Small intestine (tissue), 16 donors: ENCODE measurements at places on chromosomes 11 and 22.
A peak's percentile ranks its signal among the peaks of the same experiment; 100 is the strongest.

- peak; percentile 59 for DNase-seq
- no peak overlapping the region for H3K27ac ChIP-seq
- no peaks in the 10 kb centered on the region for H3K36me3 ChIP-seq
- no peaks in the 10 kb centered on the region for H3K27me3 ChIP-seq
- H3K4me3 ChIP-seq: peak overlapping the region; percentile 54
- peaks cover 38% of the 10 kb centered on the region for H3K4me1 ChIP-seq
These were observed 1.3 kb upstream of the FAM118A start for GRCh38 chr22:45308391-45308956.

- H3K4me3 ChIP-seq: no peak overlapping the region
- H3K4me1 ChIP-seq: no peaks in the 10 kb centered on the region
- H3K36me3 ChIP-seq: no peaks in the 10 kb centered on the region
- no peaks in the 10 kb centered on the region for H3K27me3 ChIP-seq
- no peak overlapping the region for H3K27ac ChIP-seq
These were observed 100.1 kb downstream of the RDX start for GRCh38 chr11:110196241-110196754.

GRCh38 chr11:14179116-14179820, 179.7 kb downstream of the RRAS2 start:
- no peaks in the 10 kb centered on the region for H3K4me1 ChIP-seq
- H3K27ac ChIP-seq: no peak overlapping the region
- no peak for DNase-seq
- no peak overlapping the region for H3K4me3 ChIP-seq

DNA sequence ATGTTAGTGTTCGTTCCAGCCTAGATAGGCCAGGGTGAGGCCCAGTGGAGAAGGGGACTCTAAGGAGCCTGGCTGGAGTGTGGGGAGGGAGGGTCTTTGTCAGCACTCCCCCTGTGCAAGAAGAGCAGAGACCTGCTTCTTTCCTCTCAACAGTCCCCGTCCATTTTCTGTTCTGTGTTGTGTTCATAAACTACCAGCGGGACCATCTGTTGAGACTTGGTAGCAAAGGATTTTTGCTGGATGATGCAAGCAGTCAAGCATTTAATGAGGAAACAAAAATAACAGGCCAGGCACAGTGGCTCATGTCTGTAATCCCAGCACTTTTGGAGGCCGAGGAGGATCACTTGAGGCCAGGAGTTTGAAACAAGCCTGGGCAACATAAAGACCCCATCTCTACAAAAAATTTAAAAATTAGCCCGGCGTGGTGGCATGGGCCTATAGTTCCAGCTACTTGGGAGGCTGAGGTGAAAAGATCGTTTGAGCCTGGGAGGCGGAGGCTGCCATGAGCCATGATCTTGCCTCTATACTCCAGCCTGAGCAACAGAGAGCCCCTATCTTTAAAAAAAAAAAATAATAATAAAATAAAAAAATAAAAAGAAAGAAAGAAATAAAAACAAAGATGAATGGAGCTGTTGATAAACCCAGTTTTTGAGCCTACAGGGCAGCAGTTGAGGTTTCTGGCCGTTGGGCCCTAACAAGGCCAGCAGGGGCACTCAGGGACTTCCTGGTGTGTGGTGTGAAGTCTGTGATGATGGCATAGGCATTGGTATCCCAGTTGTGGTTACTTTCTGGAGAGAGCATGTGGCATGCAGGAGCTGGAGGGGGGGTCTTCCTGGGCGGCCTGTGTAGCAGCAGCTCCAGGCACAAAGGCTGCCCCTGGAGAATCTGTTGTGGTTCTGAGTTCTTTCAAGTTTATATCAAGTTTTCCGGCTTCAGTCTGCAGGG, 1.7 kb upstream of the TXNRD2 start:
- DNase-seq: peak; percentile 42
- H3K27me3 ChIP-seq: no peaks in the 10 kb centered on the region
- peaks cover 30% of the 10 kb centered on the region for H3K4me1 ChIP-seq
- H3K27ac ChIP-seq: peak overlapping the region; percentile 87
- no peak overlapping the region for H3K4me3 ChIP-seq

- H3K27me3 ChIP-seq: no peaks in the 10 kb centered on the region
- peaks cover 23% of the 10 kb centered on the region for H3K36me3 ChIP-seq
- H3K4me1 ChIP-seq: no peaks in the 10 kb centered on the region
- DNase-seq: no peak
- H3K4me3 ChIP-seq: no peak overlapping the region
These were observed 21.8 kb downstream of the NAT10 start for GRCh38 chr11:34126959-34127848.

DNA sequence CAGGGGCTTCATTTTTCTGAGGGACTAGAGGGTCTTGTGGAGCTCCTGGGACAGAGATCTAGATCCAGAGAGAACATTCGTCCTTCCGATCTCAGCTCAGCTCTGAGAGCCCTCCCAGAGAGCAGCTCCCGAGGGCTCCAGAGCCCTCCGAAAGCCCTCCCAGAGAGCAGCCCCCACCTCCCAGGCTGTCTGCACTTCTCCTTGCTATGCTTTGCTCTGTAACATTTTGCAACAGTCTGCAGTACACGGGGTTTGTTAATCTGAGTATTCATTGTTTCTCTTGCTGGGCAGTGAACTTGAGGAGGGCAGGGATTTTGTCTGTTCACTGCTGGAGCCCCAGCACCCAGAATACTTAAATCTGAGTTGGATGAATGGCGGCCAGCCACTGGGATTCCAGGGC, 2.6 kb downstream of the GGA1 start:
- peaks cover 2% of the 10 kb centered on the region for H3K4me1 ChIP-seq
- H3K27me3 ChIP-seq: no peaks in the 10 kb centered on the region
- no peak overlapping the region for H3K4me3 ChIP-seq
- no peak overlapping the region for H3K27ac ChIP-seq
- peaks cover 43% of the 10 kb centered on the region for H3K36me3 ChIP-seq

GRCh38 chr11:2903672-2904011, 18.1 kb upstream of the CDKN1C start:
- H3K4me1 ChIP-seq: peaks cover 4% of the 10 kb centered on the region
- H3K36me3 ChIP-seq: peaks cover 5% of the 10 kb centered on the region
- H3K27ac ChIP-seq: peak overlapping the region; percentile 93
- peak overlapping the region; percentile 72 for H3K4me3 ChIP-seq

DNA sequence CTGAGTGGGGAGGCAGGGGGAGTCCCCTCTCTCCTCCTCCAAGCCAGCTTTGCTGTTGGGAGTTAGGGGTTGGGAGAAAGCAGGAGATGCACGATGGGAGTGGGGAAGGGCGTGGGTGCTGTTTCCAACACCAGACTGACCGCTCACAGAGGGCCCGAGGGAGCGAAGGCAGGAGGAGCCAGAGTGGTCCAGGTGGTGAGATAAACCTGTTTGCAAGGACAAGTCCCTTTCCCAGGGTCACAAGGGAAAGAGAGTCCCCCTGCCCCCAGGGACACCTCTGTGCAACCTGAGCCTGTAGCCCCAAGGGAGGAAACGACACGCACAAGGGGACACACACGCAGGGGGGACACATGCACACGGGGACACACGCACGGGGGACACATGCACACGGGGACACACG, 42.2 kb downstream of the WNT11 start:
- H3K27ac ChIP-seq: no peak overlapping the region
- no peak overlapping the region for H3K4me3 ChIP-seq
- H3K27me3 ChIP-seq: no peaks in the 10 kb centered on the region
- H3K36me3 ChIP-seq: no peaks in the 10 kb centered on the region

DNA sequence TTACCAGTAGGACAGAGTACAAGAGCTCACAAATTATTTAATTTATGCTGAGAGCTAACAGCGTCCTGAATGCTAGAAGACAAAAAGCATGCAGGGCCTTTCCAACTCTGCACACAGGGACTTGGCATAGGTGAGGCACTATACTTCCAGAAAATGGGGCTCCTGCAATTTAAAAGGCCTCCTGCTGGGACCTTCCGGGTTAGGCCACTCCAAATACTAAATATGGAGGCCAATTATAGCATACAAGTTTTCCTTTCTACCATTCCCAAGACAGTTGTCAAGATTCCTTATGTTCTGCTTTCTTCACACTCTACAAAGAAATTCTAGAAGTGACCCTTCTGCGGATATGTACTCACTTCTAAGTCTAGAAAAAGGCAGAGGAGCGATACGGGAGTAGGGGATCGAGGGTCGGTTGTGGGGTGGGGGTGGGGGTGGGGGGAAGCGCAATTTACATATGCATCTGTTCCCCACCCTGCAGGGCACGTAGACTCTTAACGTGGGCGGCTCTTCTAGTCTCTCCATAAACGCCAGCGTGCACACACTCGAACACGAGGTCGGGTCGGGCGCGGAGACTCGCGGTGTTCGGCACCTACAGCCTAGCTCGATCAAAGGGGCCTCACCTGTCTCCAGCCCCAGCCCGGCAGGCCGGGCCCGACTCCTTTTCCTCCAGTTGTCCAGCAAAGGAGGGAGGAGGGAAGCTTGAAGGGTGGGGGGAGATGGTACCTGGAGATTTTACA, 728 bp downstream of the DCUN1D5 start:
- peak overlapping the region; percentile 93 for H3K27ac ChIP-seq
- peak overlapping the region; percentile 81 for H3K4me3 ChIP-seq
- peak; percentile 70 for DNase-seq
- peaks cover 9% of the 10 kb centered on the region for H3K4me1 ChIP-seq
- no peaks in the 10 kb centered on the region for H3K27me3 ChIP-seq
- no peaks in the 10 kb centered on the region for H3K36me3 ChIP-seq

GRCh38 chr11:116861539-116861938, 24.1 kb upstream of the APOA1 start:
- H3K36me3 ChIP-seq: peaks cover 19% of the 10 kb centered on the region
- H3K4me1 ChIP-seq: no peaks in the 10 kb centered on the region
- no peak for DNase-seq

DNA sequence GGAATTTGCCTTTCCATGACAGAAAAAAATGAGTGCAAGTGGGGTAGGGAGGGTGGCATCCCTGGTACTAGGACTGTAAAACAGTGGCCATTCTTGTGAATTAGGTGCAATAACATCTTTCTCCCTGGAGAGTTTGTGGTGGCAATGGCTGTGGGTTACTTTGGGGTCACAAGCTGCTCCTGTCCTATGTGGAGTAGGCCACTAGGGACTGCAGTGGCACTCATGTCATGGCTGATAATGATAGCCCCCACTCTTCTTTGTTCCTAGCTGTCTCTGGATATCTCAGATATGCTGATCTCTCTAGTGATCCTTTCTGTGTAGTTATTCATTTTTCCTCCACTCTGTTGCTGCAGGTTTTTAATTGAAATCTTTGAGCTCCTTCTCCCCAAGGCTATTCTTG, 270.5 kb upstream of the CHORDC1 start:
- DNase-seq: no peak
- H3K27me3 ChIP-seq: no peaks in the 10 kb centered on the region
- H3K4me3 ChIP-seq: no peak overlapping the region

DNA sequence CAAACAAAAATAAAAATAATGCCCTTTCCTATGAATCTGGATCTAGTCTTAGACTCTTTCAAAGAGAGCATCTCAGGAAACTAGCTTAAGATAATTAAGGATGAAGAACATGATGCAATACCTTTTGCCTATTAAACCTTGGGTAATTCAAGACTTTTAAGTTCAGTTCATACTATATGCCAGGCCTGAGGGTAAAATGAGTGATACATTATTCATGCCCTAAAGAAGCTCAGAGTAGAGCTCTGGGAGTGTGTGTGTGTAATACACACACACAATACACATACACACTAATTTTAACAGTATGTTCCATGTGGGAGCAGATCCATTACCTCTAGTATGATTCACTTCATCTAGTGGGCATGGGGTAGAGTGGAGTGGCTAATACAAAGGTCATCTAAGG, 651.4 kb upstream of the CHORDC1 start:
- no peak for DNase-seq
- H3K27ac ChIP-seq: no peak overlapping the region
- H3K4me3 ChIP-seq: no peak overlapping the region
- H3K36me3 ChIP-seq: no peaks in the 10 kb centered on the region

GRCh38 chr11:2927121-2927800, 2.0 kb downstream of the PHLDA2 start:
- DNase-seq: no peak
- no peaks in the 10 kb centered on the region for H3K36me3 ChIP-seq
- no peaks in the 10 kb centered on the region for H3K4me1 ChIP-seq
- H3K27me3 ChIP-seq: no peaks in the 10 kb centered on the region
- peak overlapping the region; percentile 93 for H3K4me3 ChIP-seq

GRCh38 chr11:76648061-76648460, 22.5 kb downstream of the LRRC32 start:
- no peaks in the 10 kb centered on the region for H3K36me3 ChIP-seq
- H3K4me3 ChIP-seq: no peak overlapping the region
- no peaks in the 10 kb centered on the region for H3K27me3 ChIP-seq
- no peak overlapping the region for H3K27ac ChIP-seq
- no peaks in the 10 kb centered on the region for H3K4me1 ChIP-seq

DNA sequence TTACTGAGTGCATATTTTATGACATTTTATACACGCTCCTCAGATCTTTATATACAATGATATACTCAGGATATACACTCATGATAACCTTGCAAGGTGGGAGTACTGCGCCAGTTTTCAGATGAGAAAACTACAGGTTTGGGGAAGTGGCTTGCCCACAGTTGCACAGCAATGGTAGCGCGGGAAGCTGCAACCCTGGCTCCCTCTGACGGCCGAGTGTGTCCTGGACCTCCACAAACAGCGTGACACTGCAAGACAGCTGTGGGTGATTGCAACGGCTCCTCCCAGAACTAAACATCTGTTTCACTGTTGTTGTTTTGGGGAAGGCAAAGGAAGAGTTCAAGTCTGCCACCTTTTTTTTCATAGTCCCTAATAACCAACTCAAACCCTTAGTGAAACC, 47.0 kb downstream of the PACSIN2 start:
- no peak overlapping the region for H3K27ac ChIP-seq
- no peak overlapping the region for H3K4me3 ChIP-seq
- H3K27me3 ChIP-seq: no peaks in the 10 kb centered on the region
- DNase-seq: no peak

GRCh38 chr11:17877886-17878285, 135.0 kb downstream of the SERGEF start:
- DNase-seq: no peak
- no peak overlapping the region for H3K27ac ChIP-seq
- no peaks in the 10 kb centered on the region for H3K4me1 ChIP-seq
- H3K4me3 ChIP-seq: no peak overlapping the region
- no peaks in the 10 kb centered on the region for H3K27me3 ChIP-seq
- peaks cover 5% of the 10 kb centered on the region for H3K36me3 ChIP-seq

GRCh38 chr11:48018528-48019216, 38.3 kb downstream of the PTPRJ start:
- no peak overlapping the region for H3K4me3 ChIP-seq
- peaks cover 6% of the 10 kb centered on the region for H3K4me1 ChIP-seq
- peaks cover 22% of the 10 kb centered on the region for H3K36me3 ChIP-seq
- peak; percentile 75 for DNase-seq
- peak overlapping the region; percentile 94 for H3K27ac ChIP-seq
- H3K27me3 ChIP-seq: no peaks in the 10 kb centered on the region

GRCh38 chr22:35458547-35459422, 58.8 kb downstream of the MCM5 start:
- no peak overlapping the region for H3K27ac ChIP-seq
- no peak for DNase-seq
- no peaks in the 10 kb centered on the region for H3K36me3 ChIP-seq
- H3K4me1 ChIP-seq: no peaks in the 10 kb centered on the region
- H3K27me3 ChIP-seq: no peaks in the 10 kb centered on the region

- H3K27ac ChIP-seq: no peak overlapping the region
- H3K4me3 ChIP-seq: no peak overlapping the region
- H3K27me3 ChIP-seq: no peaks in the 10 kb centered on the region
- H3K36me3 ChIP-seq: no peaks in the 10 kb centered on the region
- DNase-seq: peak; percentile 17
- no peaks in the 10 kb centered on the region for H3K4me1 ChIP-seq
These were observed 54.4 kb downstream of the TRAF6 start for GRCh38 chr11:36455658-36456111.
